Vagina (tissue), 2 donors: ENCODE measurements at places on chromosomes 3 and 15.

- H3K36me3 ChIP-seq, result no peaks in the 10 kb centered on the region
- H3K27ac ChIP-seq, result no peak overlapping the region
- no peak for DNase-seq
- peaks cover 55% of the 10 kb centered on the region for H3K4me1 ChIP-seq
- no peaks in the 10 kb centered on the region for H3K27me3 ChIP-seq
Measured at GRCh38 chr15:101177866-101178265, 74.0 kb downstream of the CHSY1 start.

DNA sequence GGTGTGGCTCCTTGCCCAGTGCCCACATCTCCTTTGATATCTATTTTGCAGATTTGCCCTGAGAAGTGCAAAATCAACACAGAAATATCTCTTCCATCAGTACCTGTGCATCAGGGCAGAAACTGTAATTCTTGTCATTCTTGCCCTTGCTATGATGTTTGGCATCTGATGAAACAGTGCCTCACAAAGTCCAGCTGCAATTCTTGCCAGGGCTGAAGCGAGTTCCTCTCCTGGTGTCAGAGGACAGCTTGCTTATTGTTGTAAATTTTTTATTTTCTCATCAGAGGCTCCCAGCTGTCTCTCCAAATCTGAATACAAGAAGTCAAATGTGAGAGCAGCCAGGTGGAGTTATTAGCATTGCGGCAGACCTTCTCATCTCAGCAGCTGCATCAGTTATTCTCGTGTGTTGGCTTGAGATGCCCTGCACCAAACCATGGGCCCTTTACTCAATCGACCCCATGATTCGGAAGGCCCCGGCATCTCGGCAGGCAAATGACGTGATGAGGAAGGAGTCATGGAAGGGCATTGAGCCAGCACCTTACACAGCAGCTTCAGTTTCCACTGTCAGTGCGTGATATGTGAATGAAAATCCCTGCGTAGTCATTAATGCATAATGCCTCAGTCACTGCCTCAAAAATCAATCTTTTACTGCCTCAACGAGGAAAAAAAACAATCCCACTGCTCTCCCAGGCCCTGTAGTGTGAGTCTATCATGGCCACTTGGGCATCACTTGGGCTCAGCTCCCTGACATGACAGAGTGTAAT lies 93.4 kb downstream of the CCNL1 start:
- no peaks in the 10 kb centered on the region for H3K36me3 ChIP-seq
- H3K4me3 ChIP-seq, result no peak overlapping the region
- H3K4me1 ChIP-seq, result peaks cover 10% of the 10 kb centered on the region
- H3K27me3 ChIP-seq, result no peaks in the 10 kb centered on the region
- no peak overlapping the region for H3K27ac ChIP-seq

DNA sequence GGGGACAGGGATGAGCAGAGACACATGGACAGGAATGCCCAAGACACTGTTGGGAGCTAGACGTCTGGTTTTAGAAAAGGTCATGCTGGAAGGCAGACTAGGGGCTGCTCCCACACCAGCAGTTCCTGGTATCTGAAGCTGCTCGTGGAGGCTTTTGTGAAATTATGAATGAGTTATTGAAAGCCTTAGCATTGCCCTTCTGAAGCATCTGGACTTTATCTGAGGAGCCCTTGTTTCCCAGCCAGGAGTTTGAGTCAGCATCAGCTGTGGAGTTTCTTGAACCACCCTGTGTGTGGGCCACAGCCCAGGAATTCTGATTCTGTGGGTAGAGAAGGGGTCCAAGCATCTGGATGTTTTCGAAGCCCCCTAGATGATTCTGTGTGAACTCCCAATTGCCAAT lies 258.7 kb downstream of the SLCO3A1 start:
- H3K4me3 ChIP-seq, result no peak overlapping the region
- peaks cover 32% of the 10 kb centered on the region for H3K4me1 ChIP-seq
- DNase-seq, result no peak
- no peak overlapping the region for H3K27ac ChIP-seq
- no peaks in the 10 kb centered on the region for H3K36me3 ChIP-seq

- H3K27me3 ChIP-seq, result no peaks in the 10 kb centered on the region
- DNase-seq, result no peak
- H3K4me1 ChIP-seq, result peaks cover 34% of the 10 kb centered on the region
- H3K36me3 ChIP-seq, result no peaks in the 10 kb centered on the region
- H3K4me3 ChIP-seq, result no peak overlapping the region
Measured at GRCh38 chr15:31214158-31214863, 112.3 kb upstream of the KLF13 start.

DNA sequence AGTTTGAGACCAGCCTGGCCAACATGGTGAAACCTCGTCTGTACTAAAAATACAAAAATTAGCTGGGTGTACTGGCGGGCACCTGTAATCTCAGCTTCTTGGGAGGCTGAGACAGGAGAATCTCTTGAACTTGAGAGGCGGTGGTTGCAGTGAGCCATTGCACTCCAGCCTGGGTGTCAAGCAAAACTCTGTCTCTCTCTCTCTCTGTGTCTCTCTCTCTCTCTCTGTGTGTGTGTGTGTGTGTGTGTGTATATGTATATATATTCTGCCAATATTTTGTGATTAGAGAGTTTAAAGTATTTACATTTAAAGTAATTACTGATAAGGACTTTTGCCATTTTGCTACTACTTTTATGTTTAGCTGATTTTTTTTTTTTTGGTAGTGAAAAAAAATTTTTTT lies 15.7 kb downstream of the RBM6 start:
- no peaks in the 10 kb centered on the region for H3K36me3 ChIP-seq
- H3K27ac ChIP-seq, result no peak overlapping the region
- no peak overlapping the region for H3K4me3 ChIP-seq

GRCh38 chr3:47504113-47504512 lies 9.4 kb downstream of the ELP6 start:
- H3K36me3 ChIP-seq, result no peaks in the 10 kb centered on the region
- H3K27ac ChIP-seq, result no peak overlapping the region
- no peak for DNase-seq
